ENCODE measurements at places on chromosomes 11 and 22.

GRCh38 chr11:60825790-60826189 lies 16.1 kb upstream of the CCDC86 start:
- DNase-seq = no peak

- DNase-seq = no peak
These were observed 10.3 kb upstream of the SPON1 start for GRCh38 chr11:13952221-13952620.

DNA sequence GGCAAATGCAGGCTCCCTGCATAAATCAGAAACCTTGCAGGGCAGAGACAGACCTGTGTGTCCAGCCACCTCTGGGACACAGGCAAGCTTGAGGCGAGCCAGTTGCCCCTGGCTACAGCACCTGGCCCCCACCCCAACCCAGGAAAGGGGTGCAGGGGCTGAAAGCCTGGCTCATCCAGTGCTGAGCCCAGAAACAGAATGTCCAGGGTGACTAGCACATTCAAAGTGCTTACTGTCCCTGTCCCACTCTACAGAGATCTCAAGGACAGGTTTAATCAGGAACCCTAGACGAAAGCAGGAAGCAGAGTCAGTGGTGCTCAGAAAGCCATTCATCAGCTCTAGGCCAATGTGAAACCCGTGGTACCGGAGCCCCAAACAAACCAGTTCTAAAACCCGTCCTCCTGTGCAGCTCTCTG lies 31.9 kb downstream of the PLEKHA7 start:
- no peak for DNase-seq

- peak; percentile 41 for DNase-seq
These were observed 108.7 kb upstream of the SNX19 start for GRCh38 chr11:131025020-131025419.

DNA sequence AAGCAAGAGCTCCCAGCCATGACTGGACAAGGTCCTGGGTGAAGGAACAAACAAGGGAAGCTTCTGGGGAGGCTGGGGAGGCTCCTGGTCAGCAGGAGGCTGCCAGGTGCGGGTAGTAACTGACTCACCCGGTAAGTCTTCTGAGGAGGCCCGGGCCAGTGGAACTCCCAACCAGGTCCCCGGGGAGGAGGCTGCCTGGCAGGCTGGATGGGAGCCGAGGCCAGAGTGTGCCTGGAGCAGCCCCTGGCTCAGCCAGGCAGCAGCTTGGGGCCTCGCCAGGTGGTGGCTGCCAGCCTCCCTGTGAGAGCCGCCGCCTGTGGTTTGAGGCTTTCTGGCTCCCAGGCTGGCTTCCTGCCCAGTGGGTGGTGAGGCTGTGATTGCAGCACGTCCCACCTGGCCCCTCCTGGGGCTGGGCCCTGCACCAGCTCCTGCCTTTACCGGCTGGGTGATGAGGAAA lies 46.2 kb downstream of the IGF2 start:
- no peak for DNase-seq

- DNase-seq = no peak
These were observed 651.1 kb downstream of the METTL15 start for GRCh38 chr11:28759311-28759710.

DNA sequence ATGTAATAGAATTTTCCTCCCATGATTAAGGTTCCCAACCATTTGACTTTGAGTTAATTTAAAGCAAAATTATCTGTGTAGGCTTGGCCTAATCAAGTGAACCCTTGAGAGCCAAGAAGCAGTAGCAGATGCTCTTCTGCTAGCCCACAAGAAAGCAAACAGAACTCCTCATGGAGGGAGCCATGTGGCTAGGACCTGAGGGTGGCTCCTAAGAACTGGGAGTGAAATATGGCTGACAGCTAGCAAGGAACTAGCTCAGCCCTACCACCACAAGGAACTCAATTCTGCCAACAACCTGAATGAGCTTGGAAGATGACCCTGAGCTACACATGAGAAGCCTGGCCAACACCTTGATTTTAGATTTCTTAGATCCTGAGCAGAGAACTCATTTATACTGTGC lies 167.7 kb downstream of the WNT11 start:
- no peak for DNase-seq

GRCh38 chr22:23177197-23177596 lies 3.1 kb upstream of the BCR start:
- DNase-seq = no peak

DNA sequence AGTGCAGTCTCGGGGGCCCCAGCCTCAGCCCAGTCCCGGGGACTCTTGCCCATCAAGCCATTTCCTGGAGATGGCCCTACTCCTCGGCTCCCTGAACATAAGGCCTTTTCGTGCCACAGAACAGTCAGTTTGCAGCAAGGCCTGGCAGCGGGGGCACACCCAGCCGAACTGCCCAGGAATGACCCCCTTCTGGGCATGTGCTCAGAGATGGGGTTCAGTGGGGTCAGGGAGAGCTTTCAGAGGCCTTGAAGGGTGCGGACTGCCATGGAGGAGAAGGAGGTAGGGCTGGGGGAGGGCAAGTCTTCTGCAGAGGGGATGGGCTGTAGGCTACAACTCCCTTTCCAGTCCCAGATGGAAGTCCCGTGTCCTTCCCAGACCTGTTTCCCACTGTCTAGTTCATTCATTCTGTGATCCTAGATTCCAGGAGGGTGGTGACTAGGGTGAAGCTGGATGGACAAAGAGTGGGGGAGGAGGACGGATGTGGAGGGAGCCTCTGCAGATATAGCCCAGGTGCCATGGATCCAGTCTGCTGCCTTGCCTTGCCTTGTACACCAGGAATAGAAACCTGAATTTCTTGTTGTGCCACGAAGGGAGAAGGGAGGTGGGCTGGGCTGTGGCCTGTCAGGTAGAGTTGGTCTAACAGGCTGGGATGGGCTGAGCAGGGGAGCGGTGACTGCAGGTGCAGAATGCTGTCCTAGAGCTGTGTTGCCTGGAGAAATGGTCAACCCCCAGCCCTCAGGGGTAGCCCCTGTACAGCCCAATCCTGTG lies 14.2 kb upstream of the OMP start:
- no peak for DNase-seq

DNA sequence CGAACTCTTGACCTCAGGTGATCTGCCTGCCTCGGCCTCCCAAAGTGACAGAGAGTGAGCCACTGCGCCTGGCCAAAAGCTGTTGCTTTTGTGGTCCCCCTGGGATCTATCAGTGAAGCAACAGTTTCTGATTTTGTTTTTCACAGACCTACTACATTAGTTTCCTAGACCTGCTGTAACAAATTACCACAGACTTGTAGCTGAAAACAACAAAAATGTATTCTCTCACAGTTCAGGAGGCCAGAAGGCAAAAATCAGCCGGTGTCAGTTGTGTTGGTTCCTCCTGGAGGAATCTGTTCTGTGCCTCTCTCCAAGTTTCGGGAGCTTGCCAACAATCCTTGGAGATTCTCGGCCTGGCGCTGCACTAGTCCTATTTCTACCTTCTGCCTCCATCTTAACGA lies 8.5 kb upstream of the SLC35C1 start:
- no peak for DNase-seq

GRCh38 chr11:119783466-119784400 lies 54.7 kb upstream of the NECTIN1 start:
- DNase-seq = no peak

DNA sequence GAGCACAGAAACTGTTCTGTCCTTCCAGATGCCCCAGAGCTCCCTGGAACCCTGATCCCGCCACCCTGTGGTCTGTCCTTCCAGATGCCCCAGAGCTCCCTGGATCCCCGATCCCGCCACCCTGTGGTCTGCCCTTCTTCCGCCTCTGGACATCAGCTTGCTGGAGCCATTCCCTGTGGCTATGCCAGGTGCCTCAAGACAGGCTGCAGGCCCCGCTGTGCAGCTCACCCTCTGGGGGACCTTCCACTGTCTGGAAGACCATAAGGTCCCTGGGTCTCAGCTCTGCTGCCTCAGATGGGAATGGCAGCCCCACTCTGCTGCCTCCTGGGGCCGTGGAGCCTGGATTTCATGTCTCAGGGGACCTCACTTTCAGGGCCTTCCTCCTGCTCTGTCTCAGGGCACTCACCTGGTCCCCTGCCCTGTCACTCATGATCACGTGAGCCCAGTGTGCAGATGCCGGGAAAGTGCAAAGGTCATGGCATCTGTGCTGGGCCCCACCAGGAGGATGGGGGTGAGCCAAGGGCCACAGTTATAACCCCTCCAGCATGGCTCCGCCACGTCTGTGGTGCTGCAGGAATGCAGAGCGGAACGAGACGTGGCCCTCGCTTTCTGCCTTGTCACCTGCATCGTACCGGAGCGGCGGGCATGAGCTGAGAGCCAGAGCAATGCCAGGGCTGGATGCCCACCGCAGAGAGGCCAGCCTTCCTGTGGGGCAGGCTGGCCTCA lies 1520.7 kb downstream of the BRD1 start:
- DNase-seq = no peak

DNA sequence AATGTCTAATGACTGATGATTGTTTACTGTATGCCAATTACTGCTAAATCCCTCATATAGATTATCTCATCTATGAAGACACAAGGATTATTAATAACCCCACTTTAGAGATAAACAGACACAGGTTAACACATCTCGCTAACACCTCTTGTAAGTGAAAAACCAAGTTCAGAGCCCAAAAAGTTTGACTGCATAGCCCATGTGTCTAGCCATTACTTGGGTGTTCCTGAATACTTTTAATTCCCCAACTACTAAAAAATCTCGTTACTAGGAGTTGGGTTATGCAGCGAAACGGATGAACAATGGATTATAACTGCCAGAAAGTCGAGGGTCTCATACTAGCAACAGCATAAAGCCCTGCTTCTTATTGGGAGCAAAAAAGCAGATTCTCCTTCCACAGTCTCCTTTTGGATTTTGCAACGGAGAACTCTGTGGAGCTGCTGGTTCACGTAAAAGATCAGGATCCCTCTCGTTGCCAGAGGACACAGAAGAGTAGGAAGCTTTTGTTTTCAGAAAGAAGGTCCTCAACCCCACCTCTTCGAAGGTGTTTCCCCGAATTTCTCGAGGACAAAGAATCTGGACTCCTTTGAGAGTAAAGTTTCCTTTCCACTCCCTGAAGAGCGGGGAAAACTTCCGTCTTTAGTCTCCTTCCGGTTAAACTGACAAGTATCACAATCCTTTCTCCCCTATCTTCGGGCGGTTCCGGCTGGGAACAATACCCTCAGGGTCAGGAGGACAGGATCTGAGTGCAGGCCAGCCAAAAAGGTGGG lies 979 bp downstream of the ZBED5 start:
- peak; percentile 17 for DNase-seq

DNA sequence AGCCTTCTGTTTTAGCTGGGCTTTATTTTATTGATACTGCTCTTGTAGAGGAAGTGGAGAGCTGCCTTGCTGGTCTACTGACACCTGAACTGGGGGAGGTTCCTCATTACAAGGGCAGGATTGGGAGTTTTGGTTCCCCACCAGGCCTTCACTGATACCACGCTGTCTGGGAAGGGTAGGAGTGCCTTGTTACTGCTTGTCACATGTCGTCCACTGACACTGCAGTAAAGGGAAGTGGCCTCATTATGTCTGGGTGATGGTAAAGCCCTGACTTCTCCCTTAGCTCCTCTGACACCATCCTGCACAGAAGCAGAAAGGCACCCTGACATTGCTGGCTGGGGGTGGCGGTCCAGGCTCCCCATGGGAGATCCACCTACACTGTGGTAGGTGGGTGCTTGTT lies 38.7 kb upstream of the ELF5 start:
- DNase-seq = no peak

GRCh38 chr11:62545437-62546243 lies 966 bp downstream of the AHNAK start:
- DNase-seq = peak; percentile 85

DNA sequence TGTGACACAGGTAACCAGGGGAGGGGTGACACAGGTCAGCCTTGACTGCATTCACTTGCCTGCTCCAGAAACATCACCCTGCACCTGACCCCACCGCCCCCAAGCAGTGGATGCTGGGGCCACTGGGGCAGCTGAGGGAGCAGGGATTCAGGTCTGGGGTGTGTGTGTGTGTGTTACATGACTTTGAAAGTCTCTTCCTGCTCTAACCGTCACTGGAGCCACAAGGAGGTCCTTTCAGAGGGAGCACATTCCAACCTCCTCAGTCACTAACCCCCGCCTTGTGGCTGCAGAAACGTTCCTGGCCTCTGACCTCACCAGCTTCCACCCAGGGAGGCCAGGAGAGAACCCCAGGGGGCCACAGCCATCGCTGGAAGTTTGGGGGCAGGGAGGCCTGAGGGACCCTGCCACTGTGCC lies 2.9 kb upstream of the FOSL1 start:
- peak; percentile 93 for DNase-seq

All from HFFc6 (cell line).